ENCODE measurements at places on chromosomes 6 and 20.

- no peak for DNase-seq
These were observed 56.4 kb downstream of the B4GALT5 start for GRCh38 chr20:49657118-49657901.

DNA sequence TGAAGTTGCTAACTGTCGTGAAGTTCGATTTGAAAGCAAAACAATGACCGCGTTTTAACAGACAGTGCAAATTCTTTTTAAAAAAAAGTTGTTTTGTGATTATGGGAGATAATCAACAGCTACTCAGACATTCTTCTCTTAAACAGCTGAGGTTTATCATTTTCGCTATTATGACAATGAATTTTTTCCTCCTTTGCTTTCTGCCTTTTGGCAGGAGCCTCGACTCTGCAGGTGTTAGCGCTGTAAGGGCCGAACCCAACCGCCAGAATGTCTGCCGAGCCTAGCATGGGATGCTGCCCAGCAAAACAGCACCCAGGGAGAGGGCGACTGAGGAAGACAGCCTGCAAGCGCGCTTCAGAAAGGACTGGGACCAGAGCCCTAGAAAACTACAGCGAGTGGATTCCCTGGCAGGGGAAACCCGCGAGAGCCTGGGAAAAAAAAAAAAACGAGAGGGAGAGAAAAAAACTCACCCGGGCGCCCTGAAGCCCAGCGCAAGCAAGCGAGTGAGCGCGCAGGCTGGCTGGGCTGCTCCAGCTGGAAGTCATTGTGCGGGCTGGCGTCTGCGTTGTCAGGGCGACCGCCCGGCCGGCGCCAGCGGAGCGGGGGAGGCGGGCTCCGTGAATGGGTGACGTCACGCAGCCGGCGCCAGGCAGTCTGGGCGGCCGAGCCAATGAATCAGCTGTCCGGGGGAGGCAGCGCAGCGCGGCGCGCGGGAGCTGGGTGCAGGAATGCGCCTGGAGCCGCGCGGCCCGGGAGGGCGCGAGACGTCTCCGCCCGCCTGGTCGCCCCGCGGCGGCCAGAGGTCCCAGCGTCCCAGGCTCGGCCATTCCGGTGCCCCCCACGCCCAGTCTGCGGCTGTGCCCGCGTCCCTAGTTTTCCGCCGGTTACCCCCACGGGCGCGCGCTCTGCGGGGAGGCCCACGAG, 32.7 kb upstream of the ID4 start:
- no peak for DNase-seq

GRCh38 chr6:158049055-158050028, 67.7 kb downstream of the SYNJ2 start:
- no peak for DNase-seq

DNA sequence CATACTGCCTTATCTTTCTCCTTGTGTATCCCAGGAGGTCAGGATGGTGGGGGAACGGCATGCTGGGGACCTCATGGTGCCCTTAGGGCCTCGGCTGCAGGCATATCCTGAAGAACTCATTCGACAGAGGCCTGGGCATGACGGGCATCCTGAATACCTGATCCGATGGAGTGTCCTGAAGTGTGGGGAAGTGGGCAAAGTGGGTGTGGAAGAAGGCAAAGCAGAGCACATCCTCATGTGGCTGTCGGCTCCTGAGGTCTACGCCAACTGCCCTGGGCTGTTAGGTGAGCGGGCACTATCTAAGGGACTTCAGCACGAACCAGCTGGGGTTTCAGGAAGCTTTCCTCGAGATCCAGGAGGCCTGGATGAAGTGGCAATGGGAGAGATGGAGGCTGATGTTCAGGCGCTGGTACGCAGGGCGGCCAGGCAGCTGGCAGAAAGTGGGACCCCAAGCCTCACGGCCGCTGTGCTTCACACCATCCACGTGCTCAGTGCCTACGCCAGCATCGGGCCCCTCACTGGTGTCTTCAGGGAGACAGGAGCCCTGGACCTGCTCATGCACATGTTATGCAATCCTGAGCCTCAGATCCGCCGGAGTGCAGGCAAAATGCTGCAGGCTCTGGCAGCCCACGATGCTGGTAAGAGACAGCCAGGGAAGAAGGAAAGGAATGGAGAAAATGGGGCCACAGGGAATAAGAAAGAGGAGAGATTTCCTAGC, 2.4 kb downstream of the CUL9 start:
- no peak for DNase-seq

DNA sequence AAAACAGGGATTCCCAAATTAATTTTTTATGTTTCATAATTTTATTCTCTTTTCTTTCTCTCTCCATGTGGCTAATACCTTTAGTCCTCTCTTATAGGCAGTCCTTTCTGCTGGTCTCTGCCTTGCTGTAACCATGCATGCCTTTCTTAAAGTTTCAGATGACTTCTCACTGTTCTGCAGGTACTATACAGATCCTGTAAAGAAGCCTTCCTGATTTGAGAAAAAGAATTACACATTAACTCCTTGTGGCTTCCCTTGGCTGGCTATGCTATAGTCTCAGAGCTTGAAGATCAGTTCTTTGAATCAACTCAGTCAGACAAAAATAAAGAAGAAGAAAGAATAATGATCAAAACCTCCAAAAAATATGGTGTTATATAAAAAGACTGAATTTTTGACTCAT, 7.3 kb upstream of the GPR63 start:
- no peak for DNase-seq

- DNase-seq: no peak
These were observed 219.0 kb upstream of the CST7 start for GRCh38 chr20:24729896-24730605.

DNA sequence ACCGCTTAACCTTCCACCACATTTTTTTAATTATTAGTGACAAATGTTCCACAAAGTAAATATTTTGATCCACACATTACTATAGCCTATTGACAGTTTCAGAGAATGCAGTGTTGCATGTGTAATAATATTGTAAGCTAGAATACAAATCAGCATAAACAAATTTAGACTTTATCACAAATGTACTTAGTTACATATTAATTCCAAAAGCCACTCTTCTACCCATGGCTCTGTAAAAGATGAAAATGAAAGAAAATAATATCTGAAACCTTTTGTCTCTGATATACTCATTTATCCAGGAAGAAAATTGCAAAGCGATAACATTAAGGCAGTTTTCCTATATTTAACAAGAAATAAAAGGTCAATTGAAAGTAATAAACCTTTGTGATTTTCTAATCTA, 954.0 kb upstream of the MAN1A1 start:
- no peak for DNase-seq

DNA sequence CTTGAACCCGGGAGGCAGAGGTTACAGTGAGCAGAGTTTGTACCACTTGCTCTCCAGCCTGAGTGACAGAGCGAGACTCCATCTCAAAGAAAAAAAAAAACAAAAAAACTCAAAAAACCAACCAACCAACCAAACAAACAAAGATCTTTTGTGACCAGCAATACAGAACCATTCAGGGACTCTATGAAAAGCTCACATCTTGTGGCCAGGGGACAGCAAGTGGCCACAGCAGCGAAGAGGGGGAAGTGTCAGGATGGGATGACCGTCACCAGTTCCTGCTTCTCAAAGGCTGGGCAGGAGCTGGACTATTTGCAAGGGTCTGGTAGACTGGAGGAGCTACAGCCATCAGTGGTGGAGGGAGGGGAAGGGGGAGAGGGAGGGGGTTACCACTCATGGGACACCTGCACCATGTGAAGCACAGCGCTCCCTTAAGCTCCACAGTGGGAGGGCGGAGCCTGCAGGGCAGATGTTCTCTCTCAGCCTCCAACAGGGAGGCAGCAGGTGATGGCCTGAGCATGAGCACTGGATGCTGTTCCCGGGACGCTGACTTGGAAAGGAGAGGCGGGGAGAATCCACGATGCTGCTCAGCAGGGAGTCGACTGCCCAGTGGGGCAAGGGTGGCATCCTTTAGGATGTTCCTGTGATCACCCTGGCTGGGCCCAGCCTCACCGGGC, 19.7 kb upstream of the ULBP3 start:
- DNase-seq: no peak

Data from NAMALWA (cell line).